ENCODE measurements at places on chromosomes 12 and 14.

DNA sequence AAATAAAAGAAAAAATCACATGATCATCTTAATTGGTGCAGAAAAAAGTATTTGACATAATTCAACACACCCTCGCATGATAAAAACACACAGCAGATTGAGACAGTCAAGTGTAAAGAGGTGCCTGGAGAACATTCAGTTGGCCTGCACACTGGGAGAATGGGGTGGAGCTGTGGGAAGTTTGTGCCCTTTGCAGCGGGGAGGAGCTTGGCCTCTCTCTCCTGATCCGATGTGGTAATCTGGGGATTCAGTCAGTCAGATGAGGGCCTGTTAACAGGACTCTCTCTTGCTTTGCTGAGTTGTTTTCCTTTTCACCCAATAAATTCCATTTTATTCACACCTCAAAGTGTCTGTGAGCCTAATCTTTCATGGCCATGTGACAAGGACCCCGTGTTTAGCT lies 5.9 kb downstream of the SERPINA6 start:
- DNase-seq, result no peak

- no peak for DNase-seq
These were observed 67.6 kb upstream of the GPATCH2L start for GRCh38 chr14:76083796-76084765.

DNA sequence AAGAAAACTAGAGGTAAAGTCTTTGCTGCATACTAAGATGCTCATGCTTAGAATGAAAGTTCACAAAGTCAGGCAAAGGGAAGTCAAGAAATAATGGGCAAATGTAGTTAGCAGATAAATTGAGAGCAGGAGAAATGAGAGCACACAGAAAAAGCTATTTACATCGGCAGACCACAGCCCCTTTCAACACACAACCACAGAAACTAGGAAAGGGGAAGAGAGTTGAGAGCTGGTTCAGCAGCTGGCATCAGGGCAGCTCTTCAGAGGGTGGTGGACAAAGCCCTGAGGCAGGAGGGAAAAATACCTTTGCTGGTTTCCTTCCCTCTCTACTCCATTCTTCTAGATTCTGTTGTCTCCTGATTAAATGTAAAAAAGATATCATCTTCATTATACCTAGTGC lies 95.4 kb upstream of the ANO4 start:
- peak; percentile 72 for DNase-seq

DNA sequence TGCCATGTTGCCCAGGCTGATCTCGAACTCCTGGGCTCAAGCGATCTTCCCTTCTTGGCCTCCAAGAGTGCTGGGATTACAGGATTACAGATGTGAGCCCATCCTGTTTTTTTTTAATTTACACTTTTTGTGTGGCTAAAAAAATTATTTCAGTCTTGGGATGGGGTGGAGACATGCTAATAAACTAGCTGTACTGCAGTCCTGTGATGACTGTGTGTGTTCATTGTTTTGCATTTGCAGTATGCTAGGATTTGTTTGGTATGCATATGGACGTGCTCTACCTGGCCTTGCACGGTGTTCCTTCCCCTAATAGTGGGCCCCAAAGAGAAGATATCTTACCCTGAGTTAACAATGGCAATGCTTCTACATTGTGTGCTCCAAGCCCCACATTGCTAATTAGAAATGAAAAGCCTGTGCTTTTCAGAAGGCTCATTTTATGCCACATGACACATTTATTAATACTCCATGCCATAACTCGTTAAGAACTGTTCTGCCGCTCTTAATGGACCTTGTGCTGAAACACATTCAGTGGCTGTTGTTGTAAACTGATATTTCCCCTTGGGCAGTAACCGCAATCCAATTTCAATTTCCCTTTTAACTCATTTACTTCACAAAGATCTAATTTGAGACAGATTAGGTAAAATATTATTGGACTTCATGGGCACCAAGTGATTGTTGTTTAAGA lies 86.4 kb downstream of the SCN8A start:
- no peak for DNase-seq

DNA sequence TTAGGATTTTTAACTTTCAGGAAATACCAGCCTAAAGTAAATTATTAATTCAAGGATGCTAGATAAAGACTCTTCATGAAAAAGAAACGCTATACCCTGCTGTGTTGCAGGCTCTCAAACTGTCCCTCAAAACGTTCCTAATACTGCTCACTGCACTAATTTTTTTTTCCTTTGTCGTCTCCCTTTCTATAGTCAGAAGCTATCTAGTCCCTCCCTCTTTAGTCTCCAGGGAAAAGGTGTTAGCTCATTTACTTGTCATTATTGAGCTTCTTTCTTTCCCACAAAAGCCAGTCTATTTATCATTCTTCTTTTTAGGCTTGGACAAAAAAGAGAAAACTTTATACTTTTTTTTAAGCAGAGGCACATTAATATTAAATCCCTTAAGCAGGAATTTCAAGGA lies 30.3 kb upstream of the INSM2 start:
- DNase-seq, result no peak

- no peak for DNase-seq
These were observed 46.3 kb upstream of the BCL11B start for GRCh38 chr14:99318091-99318958.

DNA sequence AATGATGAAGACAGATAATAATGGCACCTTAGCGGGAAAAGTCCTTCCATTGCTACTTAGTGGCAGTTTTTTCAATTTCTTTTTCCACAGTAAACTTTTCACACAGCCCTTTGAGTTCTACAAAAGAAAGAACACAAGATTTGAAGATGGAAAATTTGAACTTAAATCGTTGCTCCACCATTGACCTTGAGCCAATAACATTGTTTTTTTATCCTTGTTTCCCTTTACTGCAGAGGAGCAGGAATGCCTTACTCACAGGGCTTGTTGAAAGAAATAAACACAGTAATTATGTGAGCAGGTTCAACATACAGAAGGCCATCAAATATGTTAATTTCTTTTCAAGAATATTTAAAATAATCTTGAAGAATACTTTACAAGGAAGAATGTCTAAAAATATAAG lies 181.5 kb upstream of the KRR1 start:
- no peak for DNase-seq

DNA sequence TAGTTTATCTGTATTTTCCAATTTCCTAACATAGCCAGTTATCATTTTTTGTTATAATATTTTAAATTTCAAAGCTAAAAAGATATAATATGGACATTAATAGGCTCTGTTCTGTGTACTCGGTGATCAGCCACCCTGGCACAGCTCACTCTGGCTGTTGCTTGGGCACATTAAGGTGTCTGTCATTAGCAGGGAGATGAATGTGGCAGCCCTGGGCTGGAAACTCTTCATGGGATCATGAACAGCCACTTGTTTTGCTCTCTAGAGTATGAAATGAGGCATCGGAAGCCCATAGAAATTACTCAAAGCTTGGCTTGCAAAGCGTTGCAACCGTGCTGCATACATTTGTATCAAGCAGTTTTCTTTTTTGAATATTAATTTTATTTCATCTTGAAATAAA lies 233.2 kb downstream of the DACT1 start:
- DNase-seq, result no peak

GRCh38 chr14:22973217-22974032 lies 8.9 kb downstream of the AJUBA start:
- peak; percentile 48 for DNase-seq

DNA sequence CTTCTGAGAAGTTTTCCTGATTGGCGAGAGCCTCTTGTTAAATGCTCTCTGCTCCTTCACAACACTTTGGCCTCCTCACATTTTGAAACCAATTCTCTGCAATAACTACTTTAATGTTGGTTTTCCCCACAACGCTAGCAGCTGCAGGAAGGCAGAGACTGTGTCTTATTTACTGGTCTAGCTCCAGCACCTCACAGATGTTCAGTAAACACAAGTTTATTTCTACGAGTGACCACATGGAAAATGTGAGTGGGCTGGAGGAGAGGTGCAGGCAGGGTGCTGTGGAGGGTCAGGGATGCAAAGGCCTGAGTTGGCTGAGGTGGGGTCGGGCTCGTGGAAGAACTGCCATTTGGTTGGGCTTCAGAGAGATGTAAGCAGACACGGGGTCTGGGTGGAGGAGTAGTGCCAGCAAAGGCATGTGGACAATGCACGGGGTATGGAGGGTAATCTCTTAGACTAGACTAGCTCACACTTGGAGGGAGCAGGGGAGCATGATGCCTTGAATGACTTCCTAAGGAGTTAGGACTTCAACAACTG lies 117.4 kb upstream of the RTL1 start:
- no peak for DNase-seq

DNA sequence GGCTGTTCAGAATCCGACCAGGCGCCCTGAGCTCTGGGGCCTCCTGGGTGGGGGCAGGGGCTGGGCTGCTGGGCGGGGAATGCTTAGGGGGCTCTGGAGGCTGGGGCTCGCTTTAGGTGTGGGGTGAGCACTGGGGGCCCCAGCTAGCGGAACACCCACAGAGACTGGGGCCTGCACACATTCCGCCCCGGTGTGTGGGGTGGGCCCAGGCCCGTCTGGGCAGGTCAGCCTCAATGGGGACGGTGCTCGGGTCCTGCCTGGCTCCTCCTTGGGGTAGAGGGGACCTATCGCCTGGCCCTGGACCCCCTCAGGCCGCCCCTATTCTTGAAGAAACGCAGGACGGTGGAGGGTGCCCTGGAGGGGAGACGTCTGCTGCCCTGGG lies 364.8 kb downstream of the TMEM121 start:
- no peak for DNase-seq

DNA sequence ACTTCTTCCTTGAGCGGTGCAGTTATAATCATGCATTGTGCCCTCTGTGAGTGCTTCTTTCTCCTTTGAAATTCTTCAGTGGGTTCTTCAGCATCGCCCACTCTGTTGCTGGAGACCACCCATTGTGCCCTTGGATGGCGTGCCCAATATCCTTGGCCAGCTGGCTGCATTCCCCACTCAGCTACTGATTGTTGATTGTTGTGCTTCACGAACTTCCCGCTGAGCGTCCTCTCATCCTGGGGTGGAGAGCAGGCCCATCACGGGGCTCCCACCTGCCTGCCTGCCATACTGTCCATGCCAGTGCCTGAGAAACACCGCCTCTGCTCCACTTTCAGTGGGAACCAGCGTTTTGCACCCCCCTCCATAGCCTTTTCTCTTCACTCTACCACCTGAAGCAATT lies 8.6 kb upstream of the SSTR1 start:
- DNase-seq, result no peak

- DNase-seq, result no peak
These were observed 44.0 kb upstream of the LRTM2 start for GRCh38 chr12:1776170-1776921.

DNA sequence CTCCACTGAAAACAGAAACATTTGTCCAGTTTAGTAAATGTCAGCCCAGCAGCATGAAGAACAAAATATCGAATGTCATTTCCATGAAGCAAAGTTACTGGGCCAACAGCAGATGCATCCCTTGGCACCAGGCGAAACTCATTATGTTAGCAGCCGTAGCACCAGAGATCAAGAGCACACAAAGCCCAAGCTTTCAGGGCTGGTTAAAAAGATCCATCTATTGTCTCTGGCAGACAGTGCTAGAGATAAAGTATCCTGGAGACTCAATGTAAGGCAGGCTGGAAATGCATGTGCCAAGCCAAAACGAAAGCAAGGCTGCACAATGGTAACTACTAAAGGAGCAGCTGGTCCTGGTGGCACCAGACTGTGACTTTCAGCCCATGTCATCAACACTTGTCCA lies 120.3 kb upstream of the PLEKHG7 start:
- no peak for DNase-seq

GRCh38 chr12:76702946-76703345 lies 61.0 kb upstream of the ZDHHC17 start:
- DNase-seq, result no peak

DNA sequence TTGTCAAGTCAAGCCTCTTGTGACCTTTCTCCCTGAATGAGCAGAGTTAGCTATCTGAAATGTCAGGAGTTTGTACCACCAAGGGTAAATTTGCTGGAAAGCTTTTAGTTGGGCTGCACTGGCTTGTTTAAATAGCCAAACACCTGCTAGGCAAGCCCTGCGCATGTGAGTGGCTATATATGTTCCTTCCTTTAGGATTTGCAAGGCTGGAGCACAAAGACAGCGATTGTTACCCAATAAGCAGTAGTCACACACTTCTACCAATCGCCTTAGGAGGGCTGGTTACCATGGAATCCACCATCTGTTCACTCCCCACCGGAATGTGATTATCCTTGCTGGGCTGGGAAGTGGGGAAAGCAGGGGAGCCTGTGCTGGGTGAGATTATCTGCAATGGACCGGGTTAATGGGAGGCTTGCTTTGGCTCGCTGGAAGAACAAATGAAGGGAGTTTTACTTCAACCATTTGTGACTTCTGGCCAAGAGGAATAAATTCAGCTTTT lies 102.5 kb downstream of the FGD4 start:
- DNase-seq, result peak; percentile 82

GRCh38 chr12:122086641-122087285 lies 8.2 kb downstream of the MLXIP start:
- no peak for DNase-seq

- DNase-seq, result peak; percentile 95
These were observed 37.5 kb upstream of the CORO1C start for GRCh38 chr12:108768591-108769500.

DNA sequence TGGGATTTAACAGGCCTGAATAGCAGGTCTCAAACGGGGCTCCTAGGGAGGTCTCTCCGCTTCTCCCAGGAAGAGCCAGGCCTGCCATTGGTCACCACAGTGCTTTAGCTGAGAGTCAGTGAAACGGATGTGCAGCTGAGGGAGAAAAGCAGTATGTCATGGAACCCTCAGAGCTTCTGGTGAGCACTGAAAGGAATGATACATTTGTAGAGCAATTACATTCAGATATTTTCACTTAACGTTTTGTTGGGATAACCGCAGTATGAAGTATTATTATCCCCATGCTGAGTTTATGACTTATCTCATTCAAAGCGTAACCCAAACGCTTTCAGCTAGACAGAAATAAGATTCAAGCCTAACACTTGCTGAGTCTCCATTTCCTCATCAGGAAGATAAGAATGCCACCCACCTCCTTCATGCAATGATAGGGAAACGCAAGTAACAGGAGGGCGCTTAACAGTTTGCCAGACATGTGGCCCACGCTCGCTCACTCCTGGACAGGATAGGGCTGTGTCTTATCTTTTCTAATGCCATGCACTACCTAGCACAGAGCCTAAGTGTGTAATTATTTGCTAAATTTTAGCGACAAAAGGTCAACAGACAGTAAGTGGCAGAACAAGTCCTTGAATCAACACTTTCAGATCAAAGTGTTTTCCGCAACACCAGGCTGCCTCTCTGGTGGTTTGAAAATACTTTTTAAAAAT lies 28.2 kb downstream of the DAD1 start:
- no peak for DNase-seq

- no peak for DNase-seq
These were observed 994.5 kb upstream of the FLRT2 start for GRCh38 chr14:84535484-84535883.

DNA sequence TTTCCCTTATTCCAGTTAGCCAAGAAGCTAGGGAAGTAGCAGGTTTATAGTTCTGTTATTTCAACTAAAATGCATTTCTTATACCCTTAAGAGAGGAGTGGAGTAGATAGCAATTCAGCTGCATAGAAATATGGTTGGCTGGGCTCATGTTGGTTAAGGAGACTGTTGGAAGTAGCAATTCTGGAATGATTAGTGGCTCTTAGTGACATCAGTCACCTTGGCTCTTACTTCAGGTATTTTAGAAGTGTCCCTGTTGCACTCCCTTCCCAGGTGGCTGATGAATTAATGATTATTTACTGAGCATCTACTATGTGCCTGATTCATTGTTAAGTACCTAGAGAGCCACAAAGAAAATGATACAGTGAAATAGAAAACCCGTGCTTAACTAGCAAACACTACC lies 128.1 kb downstream of the MGST1 start:
- no peak for DNase-seq

Data from RPMI8226 (cell line).